ENCODE measurements at places on chromosomes 16 and 17.
A peak's percentile ranks its signal among the peaks of the same experiment; 100 is the strongest.

- no peak for DNase-seq
These were observed 21.1 kb downstream of the ZNF213 start for GRCh38 chr16:3155972-3156371.

DNA sequence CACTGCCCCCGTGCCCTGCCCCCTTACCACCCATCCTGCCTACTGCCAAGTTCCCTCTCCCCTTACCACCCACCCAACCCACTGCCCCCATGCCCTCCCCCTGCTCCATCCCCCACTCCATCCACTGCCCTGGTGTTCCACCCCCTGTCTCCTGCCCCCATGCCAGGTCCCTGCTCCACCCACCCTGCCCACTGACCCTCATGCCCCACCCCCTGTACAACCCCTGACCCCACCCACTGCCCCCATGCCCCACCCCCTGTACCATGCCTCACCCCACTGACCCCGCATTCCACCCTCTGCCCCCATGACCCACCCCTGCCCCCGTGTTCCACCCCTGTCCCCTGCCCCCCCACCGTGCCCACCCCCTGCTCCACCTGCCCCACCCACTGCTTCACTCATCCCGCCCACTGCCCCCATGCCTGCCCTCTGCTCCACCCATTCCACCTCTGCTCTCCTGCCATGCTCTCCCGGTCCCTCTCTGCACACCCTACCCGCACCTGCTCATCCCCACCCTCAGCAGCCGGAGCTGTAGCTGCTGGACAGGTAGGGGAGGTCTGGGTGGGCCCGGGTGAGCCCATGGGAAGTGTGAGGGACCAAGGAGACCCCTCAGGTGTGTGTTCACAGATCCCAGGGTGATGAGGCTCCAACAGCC, 7.4 kb upstream of the FN3KRP start:
- no peak for DNase-seq

GRCh38 chr17:82491533-82491932, 28.0 kb upstream of the FOXK2 start:
- DNase-seq = no peak

DNA sequence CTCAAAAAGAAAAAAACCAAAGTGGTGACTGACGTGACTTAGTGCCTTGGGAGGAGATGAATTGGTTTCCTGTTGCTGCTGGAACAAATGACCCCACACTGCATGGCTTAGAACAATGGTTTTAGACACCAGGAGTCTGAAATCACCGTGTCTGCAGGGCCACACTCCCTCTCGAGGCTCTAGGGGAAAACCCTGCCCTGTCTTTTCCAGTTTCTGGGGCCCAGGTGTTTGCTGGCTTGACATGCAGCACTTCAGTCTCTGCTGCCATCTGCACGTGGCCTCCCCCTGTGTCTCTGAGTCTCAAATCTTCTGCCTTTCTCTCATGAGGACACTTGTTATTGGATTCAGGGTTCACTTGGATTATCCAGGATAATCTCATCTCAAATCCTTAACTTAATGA, 323.8 kb upstream of the TNRC6C start:
- no peak for DNase-seq

GRCh38 chr17:49343273-49343672, 18.8 kb downstream of the ZNF652 start:
- peak; percentile 76 for DNase-seq

DNA sequence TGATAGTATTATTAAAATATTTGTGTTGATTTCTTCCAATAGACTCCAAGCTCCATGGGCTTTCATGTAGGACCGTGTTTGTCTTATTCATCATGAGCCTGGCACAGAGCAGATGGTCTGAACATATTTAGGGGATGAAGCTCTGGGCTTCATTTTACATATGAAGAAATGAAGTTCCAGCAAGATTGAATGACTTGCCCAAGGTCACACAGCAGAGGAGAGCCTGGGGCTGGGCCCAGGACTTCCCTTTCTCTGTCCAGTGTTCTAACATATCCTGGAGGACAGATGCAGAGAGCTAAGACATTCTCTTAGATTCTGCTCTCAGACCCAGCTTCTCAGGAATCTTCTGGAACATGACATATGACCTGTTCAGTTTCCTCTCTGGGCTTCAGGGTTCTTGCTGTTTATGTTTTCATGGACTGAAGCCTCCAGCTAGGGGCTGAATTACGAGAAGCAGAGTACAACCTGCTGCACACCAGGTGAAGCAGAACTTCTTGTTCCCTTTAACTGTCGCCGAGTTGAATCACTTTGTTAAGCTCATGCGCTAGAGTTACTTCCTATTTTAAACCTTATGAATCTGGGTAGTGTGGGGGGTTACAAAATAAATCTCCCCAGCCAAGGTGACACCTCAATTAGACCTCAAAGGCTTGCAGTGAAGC, 53.6 kb downstream of the GPRC5B start:
- no peak for DNase-seq

DNA sequence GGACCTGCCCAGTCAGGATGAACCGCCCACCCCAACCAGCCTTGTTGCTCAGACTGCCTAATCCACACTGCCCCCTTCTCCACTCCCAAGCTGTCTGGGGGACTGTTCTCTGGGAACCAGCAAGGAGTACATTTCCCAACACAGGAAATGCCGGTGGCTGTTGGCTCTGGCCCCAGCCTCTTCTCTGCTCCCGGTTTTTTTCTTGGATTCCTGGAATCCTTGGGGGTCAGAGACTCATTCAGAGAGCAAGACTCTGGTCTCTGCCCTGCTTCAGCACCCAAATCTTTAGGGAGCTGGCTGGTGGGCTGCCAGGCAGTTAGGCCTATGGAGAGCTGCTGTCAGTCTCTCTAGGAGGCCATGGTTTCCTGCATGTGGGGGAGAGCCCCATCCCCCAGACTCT, 10.8 kb upstream of the MTMR4 start:
- DNase-seq = peak; percentile 98

GRCh38 chr17:80791758-80792284, 199.8 kb upstream of the CHMP6 start:
- DNase-seq = peak; percentile 92

GRCh38 chr16:51201604-51202003, 50.5 kb upstream of the SALL1 start:
- DNase-seq = no peak

All from fibroblast of skin of scalp (primary cell).